ENCODE measurements at places on chromosomes 7 and 10.

- DNase-seq, result no peak
Observed at GRCh38 chr7:423312-424260, 96.1 kb downstream of the PDGFA start.

DNA sequence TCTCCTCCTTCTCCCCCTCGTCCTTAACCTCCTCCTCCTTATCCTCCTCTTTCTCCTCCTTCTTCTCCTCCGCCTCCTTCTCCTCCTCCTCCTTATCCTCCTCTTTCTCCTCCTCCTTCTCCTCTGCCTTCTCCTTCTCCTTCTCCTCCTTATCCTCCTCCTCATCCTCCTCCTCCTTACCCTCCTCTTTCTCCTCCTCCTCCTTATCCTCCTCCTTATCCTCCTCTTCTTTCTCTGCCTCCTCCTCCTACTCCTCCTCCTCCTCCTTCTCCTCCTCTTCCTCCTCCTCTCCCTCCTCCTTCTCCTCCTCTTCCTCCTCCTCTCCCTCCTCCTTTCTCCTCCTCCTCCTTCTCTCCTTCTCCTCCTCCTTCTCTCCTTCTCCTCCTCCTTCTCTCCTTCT, 14.5 kb downstream of the PLXNA4 start:
- no peak for DNase-seq

DNA sequence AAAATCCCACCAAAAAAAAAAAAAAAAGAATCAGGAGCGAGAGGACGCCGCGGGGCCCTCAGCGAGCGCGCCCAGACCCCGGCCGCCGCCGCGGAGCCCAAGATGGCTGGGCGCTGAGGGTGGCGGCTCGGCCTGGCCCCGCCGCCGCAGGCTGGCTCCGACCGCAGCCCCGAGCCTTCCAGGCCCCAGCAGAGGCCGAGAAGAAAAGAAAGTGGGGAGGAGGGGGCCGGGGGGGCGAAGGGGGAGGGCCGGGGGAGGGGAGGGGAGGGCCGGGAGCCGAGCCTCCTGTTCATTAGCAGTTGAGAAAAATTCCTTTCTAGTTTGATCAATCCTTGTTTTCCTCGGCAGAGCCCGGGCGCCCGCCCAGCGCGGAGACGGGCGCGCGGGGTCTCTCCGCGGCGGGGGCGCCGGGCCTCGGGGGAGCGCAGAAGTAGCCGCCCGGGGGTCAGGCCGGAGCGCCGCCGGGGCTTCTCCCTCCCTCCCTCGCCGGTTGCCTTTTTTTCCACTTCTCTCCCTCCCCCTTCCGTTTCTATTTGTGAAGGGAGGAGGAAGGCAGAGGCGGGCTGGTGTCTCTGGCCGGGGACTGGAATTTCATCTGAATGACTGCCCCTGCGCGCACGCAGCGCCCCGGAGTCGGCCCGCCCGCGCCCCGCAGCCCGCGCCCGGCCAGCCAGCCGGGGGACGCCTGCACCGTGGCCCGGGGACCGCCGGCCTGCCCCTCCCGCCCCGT, 778 bp upstream of the TRIM8 start:
- peak; percentile 70 for DNase-seq

- no peak for DNase-seq
Observed at GRCh38 chr7:36289833-36290661, 99.6 kb upstream of the ANLN start.

Measured in activated CD4-positive, alpha-beta T cell treated with anti-CD3 and anti-CD28 coated beads, Interleukin-10, Interleukin-2, amounts not matched to agents 100 ng/mL and 50 ng/mL, durations not matched to agents 16 hours and 8 hours (primary cell).